Gastrocnemius medialis (tissue), 4 donors: ENCODE measurements at places on chromosomes 3 and 15. TPM values are rescaled to one million over a fixed set of nuclear protein-coding genes. Genes with fewer than 3 reads are reported as not detected.

GRCh38 chr3:194809382-194809781 lies 123.7 kb downstream of the FAM43A start:
- no peaks in the 10 kb centered on the region for H3K36me3 ChIP-seq
- H3K4me1 ChIP-seq: no peaks in the 10 kb centered on the region
- H3K27me3 ChIP-seq: no peaks in the 10 kb centered on the region
- no peak overlapping the region for H3K27ac ChIP-seq
- no peak overlapping the region for H3K4me3 ChIP-seq

- peak overlapping the region; percentile 39 for H3K27ac ChIP-seq
- no peaks in the 10 kb centered on the region for H3K4me1 ChIP-seq
- H3K27me3 ChIP-seq: no peaks in the 10 kb centered on the region
These were observed 24.3 kb downstream of the MRPS25 start for GRCh38 chr3:15040844-15041243.

GRCh38 chr3:13158871-13159270 lies 85.6 kb upstream of the IQSEC1 start:
- H3K4me3 ChIP-seq: no peak overlapping the region
- no peak for DNase-seq
- no peak overlapping the region for H3K27ac ChIP-seq
- H3K36me3 ChIP-seq: no peaks in the 10 kb centered on the region
- no peaks in the 10 kb centered on the region for H3K4me1 ChIP-seq

DNA sequence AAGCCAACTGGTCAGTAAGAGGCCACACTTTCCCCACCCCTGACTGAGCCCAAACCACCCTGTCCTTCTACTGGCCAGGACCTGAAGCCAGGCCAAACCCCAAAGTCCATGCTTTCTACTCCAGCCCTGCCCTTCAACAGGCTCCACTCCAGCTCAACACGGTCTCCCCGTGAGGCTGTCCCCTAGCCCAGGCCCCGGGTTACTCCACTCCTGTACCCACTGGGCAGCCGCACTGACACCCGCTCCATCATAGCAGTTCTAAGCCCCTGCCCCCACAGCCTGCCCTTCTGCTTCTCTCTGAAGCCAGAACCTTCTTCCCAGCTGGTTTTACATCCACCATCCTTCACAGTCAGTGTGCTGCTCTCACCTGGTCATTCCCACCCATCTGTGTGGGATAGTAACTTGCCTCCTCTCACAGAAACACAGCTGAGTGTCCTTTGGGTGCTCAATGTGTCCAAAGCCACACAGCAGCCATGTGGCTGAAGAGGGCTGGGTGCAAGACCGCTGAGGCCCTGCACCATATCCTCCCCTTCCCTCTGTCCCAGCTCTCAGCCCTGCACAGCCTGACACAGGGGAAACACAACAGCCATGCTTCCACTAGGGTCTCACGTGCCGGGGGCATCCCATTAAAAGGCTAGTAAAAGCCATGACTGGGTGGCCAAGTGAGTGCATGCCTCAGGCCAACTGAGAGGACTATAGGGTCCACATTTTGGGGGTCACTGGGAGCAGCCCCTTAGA lies 38.1 kb downstream of the TLE3 start:
- no peak overlapping the region for H3K27ac ChIP-seq
- no peaks in the 10 kb centered on the region for H3K27me3 ChIP-seq
- H3K36me3 ChIP-seq: peaks cover 45% of the 10 kb centered on the region
- no peak for DNase-seq

- H3K4me1 ChIP-seq: peaks cover 5% of the 10 kb centered on the region
- no peaks in the 10 kb centered on the region for H3K36me3 ChIP-seq
- H3K27ac ChIP-seq: no peak overlapping the region
- H3K27me3 ChIP-seq: no peaks in the 10 kb centered on the region
These were observed 9.8 kb downstream of the GMPS start for GRCh38 chr3:155880286-155880685.

DNA sequence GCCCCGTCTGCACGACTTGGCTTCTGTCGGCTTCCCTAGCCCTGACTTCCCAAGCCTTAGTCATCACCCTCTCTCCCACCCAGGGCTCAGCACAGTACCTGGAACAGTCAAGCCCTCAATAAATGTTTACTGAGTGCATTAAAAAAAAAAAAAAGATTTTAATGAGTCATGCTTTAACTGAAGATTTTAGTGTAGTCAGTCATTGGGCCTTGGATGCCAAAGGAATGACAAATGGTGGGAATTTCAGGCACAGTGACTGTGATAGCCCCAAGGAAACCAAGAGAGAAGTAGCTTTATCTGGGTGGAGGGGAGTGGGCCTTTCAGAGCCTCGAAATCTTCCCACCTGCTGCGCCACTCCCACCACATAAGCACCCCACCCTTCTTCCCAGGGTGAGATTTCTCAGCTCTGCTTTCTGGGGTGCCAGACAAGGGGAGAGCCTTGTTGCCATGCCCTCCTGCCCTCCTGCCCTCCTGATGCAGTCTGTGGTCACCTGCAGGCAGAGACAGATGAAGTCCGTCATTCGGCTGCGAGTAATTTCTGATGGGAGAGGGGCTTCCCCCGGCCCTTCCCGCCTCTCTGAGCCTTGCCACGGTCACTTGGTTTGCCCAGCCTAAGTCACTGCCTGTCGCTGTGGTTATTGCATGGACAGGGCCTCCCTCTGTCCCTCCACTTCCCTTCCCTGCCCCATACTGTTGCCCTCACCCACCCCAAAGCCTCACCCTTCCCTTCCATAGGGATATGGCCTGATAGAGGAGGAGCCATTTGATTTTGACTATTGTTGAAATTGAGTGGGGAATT lies 41.8 kb downstream of the SMAD3 start:
- DNase-seq: peak; percentile 86
- H3K4me1 ChIP-seq: peaks cover 88% of the 10 kb centered on the region
- H3K27me3 ChIP-seq: no peaks in the 10 kb centered on the region
- H3K4me3 ChIP-seq: no peak overlapping the region
- peak overlapping the region; percentile 79 for H3K27ac ChIP-seq

DNA sequence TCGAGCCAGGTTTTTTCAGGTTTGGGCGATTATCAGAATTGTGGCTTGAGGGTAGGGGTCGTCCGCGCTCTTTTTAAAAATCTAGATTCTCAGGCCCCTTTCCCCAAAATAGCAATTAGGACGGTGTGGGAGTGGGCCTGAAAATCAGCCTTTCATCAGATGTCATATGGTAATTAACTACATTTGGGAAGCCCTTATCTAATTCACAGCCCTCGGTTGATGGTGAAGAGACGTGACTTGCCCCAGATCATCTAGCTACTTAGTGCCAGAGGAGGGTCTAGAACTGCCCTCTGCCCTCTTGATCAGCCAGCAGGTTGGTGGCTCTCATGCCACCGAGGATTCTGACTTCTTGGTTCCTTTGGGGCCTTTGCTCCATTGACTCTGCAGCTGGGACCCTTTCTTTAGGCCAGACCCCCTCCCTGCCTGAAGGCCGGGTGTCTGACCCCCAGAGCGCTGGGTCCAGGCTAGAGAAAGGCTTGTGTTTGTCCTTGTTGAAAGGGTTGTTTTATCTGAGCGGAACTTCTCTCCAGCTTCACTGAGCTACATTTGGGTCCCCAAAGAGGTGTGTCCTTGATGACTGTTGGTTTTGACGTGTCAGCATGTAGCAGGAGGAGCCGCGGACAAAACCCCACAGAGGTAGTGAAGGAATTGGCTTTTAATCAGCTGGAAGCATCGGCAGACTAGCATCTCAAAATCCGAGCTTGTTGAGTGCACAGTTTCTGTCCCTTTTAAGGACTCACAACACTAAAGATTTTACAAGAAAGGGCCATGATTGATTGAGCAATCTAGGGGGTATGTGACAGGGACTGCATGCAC lies 857 bp downstream of the AEN start:
- H3K4me3 ChIP-seq: peak overlapping the region; percentile 95
- H3K27me3 ChIP-seq: no peaks in the 10 kb centered on the region
- H3K4me1 ChIP-seq: peaks cover 14% of the 10 kb centered on the region

GRCh38 chr3:3586843-3587646 lies 212.2 kb upstream of the LRRN1 start:
- no peaks in the 10 kb centered on the region for H3K36me3 ChIP-seq
- no peaks in the 10 kb centered on the region for H3K27me3 ChIP-seq
- H3K4me1 ChIP-seq: peaks cover 7% of the 10 kb centered on the region
- no peak overlapping the region for H3K27ac ChIP-seq
- H3K4me3 ChIP-seq: no peak overlapping the region

CHST13 gene
- not detected for total RNA-seq

PIF1 gene
- not detected for total RNA-seq

P2RY13 gene
- 0.12 TPM for total RNA-seq
